ENCODE measurements at places on chromosomes 7 and 10.

DNA sequence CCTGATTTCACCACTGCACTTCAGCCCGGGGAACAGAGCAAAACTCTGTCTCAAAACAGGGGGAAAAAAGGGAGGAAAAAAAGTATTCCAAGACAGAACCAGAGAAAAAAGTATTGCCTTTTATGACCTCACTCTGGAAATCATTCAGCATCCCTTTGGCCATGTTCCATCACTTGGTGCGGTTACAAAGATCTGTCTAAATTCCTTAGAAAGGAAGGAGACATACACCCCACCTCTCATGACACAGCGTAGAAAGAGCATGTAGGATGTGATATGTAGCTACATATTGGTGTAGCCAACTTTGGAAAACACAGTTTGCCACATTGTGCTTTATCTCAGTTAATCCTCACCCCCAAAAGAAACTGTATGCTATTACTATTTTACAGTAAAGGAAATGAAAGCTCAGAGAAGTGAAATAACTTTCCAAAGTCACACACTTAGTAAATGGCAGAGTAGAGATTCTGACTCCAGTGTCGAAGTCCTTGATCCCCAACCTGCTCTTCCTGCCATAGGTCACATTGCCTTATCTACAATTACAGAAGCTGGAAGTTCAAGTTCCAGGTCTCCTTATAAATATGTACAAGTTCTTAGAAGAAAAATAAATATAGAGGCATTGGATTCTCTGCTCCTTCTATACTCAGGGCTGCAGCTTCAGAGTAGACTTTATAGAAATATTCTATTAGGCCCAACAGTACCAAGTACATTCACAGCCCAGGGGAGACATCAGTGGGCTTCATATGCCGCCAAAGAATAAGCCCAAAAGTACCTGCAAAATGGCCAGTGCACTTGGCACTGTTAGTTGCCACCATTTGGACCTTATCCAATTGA lies 91.6 kb upstream of the KMT2E start:
- H3K4me1 ChIP-seq: peaks cover 15% of the 10 kb centered on the region
- H3K4me3 ChIP-seq: no peak overlapping the region
- no peaks in the 10 kb centered on the region for H3K36me3 ChIP-seq
- no peak overlapping the region for H3K27ac ChIP-seq
- DNase-seq: no peak

DNA sequence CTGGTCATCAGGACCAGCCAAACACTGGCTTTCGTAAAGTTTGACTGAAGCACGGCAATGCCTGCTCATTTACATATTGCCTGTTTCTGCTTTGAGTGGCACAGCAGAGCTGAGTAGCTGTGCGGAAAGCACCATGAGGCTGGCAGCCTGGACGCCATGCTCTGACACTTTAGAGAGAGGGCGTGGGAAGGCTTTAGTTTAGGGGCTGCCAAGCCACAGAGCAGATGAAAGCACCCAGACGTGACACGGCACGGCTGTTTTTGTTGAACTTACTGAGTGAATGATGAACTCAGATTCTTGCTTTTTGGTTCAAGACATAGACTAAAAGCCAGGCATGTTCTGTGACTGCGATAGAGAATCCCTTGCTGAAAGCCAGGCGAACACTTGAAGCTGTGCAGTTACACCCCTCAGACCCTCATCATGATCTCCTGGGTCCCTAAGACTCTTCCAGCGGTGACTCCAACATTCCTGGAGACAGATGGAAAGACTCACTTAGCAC lies 182.1 kb downstream of the ZMYND11 start:
- no peaks in the 10 kb centered on the region for H3K4me1 ChIP-seq
- H3K27me3 ChIP-seq: no peaks in the 10 kb centered on the region
- H3K36me3 ChIP-seq: peaks cover 29% of the 10 kb centered on the region
- H3K27ac ChIP-seq: no peak overlapping the region

DNA sequence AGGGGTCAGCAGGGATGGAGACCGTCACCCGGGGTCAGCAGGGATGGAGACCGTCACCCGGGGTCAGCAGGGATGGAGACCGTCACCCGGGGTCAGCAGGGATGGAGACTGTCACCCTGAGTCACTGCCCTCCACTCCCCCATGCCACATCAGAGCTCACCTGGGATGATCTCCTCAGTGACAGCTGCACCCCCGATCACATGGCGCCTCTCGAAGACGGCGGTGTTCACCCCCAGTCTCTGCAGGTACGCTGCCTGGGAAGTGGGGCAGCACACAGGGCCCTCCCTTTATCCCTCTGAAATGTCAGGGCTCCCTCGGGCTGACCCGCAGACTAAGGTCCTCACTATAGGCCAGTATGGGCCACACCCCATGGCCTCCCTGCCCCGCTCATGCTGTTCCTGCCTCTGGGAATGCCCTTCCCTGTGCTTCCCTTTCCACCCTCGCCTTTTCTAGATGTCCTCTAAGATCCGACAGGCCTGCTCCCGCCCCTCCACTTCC lies 7.2 kb downstream of the PYROXD2 start:
- DNase-seq: no peak
- no peak overlapping the region for H3K4me3 ChIP-seq
- H3K27ac ChIP-seq: no peak overlapping the region
- peaks cover 21% of the 10 kb centered on the region for H3K4me1 ChIP-seq
- H3K27me3 ChIP-seq: no peaks in the 10 kb centered on the region

DNA sequence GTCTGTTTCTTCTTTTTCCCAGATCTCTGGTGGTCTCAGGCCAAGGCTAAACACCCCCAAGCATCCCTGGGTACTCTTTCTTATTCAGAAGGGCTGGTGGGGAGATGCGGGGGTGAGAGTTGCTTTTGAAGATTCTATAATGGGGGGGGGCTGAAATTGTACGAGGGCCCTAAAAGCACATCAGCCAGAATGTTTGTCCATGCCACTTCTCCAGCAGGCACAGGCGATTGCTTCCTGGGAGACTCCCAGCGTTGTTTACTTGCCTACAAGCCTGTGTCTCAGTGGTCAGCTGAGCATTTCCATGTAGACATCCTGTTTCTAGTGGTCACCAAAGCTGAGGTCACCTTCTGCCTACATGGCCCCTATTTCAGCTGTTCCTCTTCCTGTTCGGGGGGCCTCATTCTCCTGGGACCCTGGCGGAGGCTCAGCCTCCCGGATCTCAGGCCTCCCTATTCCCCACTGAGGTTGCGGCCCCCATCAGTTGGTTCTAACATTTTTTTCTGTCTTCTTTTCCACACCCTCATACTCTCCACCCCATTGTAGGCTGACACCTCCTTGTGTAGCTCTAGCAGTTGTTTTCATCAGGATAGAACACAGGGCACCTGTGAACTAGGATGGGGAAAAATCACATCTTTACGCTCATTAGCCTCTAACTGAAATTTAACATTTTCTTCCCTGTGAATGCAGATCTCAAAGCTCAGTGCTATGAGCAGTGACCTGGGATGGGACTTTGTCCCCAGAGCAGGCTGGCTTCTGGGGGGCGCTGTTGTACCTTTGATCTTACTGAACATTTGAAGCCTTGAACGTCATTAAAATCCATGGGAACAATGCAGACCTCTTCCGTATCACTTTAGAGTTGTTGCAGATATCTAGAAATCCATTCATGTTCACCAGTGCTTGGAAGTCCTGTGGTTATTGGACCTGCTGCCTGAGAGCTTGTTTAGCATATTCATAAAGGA lies 286.5 kb downstream of the GLRX3 start:
- H3K36me3 ChIP-seq: no peaks in the 10 kb centered on the region
- H3K27me3 ChIP-seq: no peaks in the 10 kb centered on the region
- no peak overlapping the region for H3K27ac ChIP-seq
- no peaks in the 10 kb centered on the region for H3K4me1 ChIP-seq

DNA sequence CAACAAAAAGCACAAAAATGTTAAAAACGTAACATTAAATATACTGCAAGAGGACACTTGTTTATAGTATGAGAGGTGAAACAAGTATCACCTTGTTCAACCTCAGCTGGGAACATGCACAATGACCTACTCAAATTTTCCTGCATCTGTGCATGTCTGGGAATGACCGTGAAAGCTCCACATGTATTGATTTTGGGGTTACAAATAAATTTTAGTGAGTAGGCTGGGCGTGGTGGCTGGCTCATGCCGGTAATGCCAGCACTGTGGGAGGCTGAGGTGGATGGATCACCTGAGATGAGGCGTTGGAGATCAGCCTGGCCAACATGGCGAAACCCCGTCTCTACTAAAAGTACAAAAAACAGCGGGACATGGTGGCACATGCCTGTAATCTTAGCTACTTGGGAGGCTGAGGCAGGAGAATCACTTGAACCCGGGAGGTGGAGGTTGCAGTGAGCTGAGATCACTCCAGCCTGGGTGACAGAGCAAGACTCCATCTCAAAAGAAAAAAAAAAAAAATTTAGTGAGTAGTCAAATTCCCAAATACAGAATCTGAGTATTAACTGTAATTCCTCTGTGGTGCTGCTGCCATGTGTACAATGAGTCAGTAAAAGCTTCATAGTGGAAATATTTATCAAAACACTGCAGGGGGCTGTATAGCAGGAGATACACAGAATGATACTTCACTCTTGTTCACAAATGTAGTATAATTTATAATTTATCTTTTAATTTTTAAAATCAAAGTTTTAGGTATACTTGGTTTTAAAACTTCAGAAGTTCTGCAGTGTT lies 41.1 kb downstream of the SUGCT start:
- DNase-seq: no peak
- H3K27me3 ChIP-seq: no peaks in the 10 kb centered on the region
- no peaks in the 10 kb centered on the region for H3K4me1 ChIP-seq

Measured in osteoblast (primary cell).